DMS79 treated with DMSO at 0.1 percent for 48 hours (cell line): ENCODE measurements at places on chromosomes 13 and 19.

DNA sequence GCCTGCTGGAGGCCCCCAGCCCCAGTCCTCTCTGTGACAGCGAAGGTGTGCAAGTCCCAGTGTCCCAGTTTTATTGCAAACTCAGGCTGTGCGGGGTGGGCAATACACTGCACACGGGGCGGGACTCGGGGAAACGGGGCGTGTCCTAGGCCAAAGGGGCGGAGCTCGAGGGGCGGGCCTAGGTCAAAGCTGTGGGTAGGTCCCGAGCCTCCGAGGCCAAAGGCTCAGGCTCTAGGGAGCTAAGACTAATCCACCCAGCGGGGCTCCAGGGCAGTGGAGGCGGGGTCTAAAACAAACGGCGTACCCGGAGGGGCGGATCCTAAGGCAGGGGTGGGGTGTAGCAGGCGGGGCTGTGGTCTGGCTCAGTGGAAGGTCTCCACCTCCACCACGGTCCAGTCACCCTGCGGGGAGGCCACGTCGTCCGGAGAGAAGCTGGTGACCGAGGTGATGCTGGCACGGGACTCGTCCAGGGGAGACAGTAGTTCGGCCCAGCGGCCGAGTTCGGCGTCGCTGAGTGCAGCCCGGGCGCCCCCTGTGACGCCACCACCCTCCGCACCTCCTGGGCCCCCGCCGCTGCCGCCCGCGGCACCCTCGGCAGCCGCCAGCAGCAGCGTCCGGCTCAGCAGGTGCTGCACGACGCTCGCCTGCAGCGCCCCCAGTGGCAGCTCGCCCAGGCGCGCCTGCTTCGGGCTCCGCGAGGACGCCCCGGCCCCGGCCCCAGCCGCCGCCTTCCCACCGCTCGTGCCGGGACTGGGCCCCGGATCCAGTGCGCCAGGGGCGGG lies 5.3 kb downstream of the PRR36 start:
- no peak for DNase-seq

DNA sequence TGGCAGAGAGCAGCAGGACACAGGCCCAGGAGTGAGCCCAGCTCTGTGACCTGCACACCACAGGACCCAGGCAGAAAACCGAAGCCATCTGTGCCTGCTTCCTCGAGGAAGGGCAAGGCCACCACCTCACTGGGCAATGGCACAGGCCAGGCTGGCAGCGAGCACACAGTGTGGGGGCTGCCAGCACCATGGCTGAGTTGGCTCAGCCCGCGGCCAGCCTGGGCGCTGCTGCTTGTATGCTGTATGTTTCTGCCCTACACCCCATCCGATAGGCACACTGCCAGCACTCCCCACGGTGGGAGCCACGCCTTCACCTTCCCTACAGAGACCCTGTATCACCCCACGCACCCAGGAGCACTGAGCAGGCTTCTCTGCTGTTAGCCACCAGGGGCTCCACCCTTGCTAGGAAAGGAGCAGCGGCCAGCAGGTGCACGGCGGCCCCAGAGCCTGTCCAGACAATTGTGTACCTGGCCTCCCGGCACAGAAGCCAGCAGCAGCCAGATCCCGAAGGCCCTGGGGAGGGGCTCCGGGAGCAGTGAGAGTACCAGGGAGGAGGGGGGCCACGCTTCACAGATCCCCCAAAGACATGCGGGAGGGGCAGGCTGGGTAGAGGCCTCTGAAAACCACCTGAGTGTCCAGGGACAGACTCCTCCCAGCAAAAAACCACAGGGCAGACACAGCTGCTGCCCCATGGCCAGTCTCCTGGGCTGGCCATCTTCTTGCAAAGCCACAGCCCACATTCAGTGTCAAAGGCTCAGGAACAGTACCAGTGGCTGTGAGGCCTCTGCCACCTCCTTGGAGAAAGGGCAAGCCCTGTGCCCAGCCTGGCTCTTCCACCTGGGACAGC lies 56.1 kb downstream of the MLLT1 start:
- peak; percentile 77 for DNase-seq

DNA sequence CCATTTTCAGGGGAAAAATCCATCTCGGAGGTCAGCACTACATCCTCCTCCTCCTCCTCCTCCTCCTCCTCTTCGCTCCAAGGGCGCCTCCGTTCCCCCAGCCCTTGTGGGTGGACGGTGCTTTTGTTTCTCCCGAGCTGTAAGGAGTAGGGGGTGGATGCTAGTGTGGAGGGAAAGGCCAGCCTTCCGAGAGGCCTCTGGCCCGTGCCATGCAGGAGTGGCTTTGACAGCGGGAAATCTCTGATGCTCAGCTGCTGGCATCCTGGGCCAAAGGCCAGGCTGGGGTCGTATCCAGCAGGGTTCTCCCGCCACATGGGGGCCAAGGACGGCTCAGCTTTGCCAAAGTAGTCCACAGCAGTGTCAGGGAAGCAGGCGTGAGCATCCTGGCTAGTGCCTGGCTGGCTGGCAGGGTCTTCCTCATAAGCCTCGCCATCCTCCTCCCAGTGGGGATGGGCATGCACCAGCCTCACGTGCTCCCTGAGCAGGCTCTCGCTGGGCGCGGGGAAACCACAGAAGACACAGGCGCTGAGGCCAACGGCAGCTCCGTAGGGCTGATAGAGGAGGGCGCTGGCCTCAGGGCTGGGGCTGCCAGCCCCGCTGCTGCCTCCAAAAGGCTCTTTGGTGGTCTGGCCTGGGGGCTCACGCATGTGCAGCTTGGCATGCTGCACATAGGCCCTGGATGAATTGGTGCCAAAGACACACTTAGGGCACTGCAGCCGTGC lies 10.5 kb downstream of the WIZ start:
- DNase-seq, result no peak

DNA sequence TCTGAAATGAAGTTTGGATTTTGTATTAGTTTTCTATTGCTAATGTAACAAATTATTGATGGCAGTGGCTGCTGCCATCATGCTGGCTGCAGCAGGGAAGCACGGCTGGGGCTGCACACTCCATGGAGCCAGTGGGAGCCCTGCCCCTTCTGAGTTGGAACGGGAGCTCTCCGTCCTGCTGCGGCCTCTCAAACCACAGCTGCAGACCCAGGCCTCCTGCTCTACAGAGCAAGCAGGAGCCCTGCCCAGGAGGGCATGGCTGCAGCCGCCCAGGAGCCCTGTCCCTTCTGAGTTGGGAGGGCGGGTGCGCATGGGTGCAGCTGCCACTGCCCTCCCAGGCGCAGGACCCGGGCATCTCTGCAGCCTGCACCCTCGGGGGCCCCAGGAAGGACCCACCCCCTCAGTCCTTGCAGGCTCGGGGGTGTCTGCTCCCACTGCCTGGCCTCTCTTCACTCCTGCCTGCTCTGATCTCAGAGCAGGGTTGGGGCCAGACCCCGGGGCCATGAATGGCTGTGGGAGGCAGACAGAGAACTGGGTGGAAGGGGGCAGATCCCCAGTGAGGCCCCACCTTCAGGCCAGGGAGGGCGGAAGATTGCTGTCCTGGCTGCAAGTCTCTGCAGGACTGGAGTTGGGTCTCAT lies 21.0 kb upstream of the ESD start:
- no peak for DNase-seq

DNA sequence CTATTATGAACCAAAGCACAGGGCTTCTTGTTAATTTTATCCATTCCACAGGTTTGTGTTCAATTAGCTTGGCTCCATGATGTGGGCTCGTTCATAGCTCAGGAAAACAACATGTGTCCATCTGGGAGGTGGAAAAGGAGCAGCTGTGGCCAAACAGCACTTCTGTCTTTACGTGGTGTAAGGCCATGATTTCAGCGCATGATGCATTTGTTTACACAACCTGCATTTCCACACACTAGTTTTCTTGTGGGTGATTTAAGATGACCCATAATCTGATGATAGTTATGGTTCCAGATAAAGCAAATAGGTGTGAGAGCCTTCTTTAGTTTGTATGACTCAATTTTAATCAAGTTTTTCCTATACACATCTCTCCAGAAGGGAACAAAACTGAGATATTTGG lies 101.7 kb downstream of the TNFRSF19 start:
- no peak for DNase-seq

- no peak for DNase-seq
These were observed 36.4 kb downstream of the SOX1 start for GRCh38 chr13:112103260-112103838.

DNA sequence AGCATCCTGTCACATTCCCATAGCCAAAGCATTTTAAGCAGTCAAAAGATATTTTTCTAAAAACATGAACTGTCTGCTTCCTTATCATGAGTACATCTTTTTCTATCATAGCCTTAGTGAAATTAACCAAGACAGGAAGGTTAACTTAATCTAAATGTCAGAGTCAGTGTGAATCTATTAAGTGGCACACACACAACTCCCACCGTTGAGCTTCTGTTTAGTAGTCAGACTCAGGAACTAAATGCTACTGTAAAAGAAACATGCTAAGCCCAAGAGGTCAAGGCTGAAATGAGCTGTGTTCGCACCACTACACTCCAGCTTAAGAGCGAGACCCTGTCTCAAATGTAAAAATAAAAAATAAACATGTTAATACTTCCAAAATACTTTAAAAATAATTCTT lies 7.7 kb upstream of the POU4F1 start:
- no peak for DNase-seq

- DNase-seq, result no peak
These were observed 415.4 kb upstream of the KLHL1 start for GRCh38 chr13:70523622-70524021.

GRCh38 chr19:2040647-2041432 lies 10.2 kb downstream of the MKNK2 start:
- DNase-seq, result no peak

DNA sequence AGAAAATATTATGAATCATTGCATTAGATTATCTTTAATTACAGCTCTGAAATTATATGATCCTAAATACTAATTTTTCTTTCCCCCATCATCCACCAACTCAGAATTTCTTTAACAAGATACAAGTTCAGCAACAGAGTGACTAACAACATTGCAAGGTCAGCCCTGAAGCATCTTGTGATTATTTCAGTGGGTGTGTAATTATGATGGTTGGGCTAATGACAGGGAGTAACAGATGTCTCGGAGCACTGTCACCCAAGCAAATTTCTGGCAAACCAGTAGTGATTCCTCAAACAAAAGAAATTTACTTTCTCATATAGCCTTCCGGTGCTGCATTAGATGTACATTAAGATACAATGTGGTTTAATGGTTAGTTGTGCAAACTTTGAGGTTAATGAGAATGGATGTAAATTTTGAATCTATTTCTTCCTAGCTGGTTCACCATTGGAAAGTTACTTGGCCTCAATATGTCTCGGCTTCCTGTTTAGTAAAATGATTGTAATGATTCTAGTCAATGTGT lies 238.9 kb downstream of the ITGBL1 start:
- no peak for DNase-seq

DNA sequence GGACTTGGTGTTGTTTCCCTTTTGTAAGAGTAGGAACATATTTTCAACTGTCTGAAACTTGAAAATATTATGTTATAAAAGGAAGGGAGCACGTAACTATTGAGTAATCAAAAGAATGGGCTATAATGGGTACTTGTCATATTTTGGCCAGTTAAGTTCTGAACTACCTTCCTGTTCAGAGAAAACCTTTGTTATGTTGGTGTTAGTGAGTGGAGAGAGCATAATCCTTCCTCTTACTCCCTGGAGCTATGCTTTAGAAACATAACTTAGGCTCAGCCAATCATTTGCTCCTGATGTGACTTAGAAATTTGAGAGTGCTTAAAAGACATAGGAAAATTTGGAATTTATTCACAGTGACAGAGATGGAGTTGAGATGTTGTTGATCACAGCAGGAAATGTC lies 482.5 kb upstream of the SPRY2 start:
- DNase-seq, result no peak

GRCh38 chr13:78770601-78771000 lies 111.6 kb upstream of the OBI1 start:
- DNase-seq, result no peak

DNA sequence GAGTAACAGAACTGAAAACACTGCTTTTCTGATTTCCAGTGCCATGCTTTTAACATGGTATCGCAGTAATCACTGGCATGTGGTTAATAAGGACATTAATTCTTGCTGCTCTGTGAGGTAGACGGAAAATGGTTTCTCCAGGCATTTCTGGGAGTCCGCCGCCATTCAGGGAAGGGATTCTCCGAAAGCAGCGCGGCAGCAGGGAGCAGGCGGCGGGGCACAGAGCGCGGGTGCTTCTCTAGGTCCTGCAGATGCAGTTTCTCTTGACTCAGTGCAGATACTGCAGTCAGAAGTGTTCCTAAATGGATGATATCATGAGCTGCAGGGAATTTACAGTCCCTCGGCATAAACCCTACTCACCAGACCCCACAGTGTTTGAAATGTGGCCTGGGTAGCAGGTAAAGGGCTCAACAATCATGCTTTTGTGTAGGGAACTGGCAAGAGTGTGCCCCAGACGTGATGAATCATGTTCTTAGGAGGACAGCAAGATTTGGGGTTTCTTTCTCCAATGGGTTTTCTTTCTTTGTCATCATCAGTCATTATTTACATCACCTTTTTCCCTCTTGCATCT lies 338.6 kb upstream of the ARGLU1 start:
- DNase-seq, result no peak

DNA sequence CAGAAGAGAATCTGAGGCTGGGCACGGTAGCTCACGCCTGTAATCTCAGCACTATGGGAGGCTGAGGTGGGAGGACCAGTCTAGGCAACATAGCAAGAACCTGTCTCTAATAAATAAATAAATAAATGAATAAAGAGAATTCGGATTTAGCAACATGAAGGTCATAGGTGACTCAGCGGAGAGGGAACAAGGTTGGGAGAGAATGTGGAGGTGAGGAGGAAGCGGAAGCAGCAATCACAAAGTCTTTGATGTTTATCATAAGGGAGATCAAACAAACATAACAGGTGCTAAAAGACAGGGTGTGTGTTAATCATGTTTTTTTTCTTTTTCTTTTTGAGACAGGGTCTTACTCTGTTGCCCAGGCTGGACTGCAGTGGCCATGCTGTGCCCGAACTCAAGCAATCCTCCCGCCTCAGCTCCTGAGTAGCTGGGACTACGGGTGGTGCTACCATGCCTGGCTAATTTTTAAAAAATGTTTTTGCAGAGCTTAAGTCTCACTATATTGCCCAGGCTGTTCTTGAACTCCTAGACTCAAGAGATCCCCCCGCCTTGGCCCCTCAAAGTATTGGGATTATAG lies 16.3 kb downstream of the PBX4 start:
- DNase-seq, result no peak

- DNase-seq, result no peak
These were observed 7.5 kb downstream of the RINL start for GRCh38 chr19:38870612-38871011.

DNA sequence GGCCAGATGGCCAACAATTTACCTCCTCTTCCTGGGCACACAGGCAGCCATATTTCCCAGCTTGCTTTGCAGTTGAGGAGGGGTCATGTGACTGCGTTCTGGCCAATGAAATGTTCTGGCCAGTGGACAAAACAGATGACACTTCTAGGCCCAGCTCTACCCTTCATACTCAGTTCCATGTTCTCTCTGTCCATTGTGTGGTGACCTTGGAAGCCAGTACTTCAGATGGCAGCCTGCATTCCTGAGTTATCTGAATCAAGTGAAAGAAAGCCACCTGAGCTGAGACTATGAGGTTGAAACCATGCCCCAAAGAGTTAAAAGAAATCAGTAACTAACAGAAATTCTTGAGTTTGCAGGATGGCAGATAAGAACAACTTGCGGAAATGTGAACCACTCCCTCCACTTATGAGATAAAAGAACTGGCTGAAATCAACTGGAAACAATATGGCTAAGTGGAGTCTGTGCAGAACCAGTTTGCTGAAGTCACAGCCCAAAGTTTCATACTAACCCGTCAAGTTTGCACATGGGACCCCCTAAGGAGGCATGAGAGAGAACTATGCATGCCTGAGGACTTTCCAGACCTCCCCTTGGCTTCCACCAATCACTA lies 8.1 kb downstream of the FAM187B start:
- DNase-seq, result no peak

GRCh38 chr19:6602729-6603114 lies 11.8 kb upstream of the CD70 start:
- DNase-seq, result no peak

GRCh38 chr19:39845584-39845932 lies 621 bp downstream of the FBL start:
- no peak for DNase-seq

- DNase-seq, result no peak
These were observed 14.2 kb downstream of the OR7A17 start for GRCh38 chr19:14871619-14872230.
